ENCODE measurements at places on chromosomes 12 and 14.

GRCh38 chr12:22032732-22033131, 13.3 kb upstream of the CMAS start:
- no peak for DNase-seq

GRCh38 chr12:87311206-87311605, 718.0 kb downstream of the C12orf50 start:
- DNase-seq: no peak

DNA sequence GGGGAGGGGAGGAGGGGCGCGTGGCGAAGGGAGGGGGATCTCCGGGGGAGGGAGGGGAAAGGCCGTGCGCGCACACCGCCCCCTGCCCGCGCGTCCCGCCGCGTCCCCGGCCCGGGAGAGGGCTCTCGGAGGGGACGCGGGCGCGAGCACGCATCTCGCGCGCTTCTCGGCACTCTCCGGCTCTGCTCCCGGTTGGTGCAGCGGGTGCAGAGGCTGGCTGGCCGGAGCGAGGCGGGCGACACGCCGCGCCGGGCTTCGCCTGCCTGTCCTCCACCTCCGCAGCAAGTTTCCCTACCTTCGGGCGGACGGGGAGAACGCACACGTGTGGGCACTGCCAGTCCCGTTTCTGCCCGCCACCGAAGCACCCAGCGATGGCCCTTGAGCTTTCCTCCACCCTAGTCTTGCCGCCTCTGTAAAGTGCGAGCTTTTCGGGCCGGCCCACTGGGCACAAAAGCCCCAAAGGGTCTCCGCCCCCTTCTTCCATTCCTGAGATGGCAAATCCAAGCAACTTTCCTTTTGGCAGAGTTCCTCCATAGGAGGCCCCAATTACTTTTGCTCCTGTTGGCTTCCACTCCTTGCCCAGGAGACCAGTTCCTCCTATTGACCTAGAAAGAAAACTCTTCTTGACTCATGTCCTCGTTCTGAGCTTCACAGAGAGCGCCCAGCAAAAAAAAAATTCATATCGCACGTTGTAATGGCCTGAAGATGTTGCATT, 363 bp upstream of the CSAD start:
- DNase-seq: peak; percentile 41

GRCh38 chr12:20188930-20189653, 179.2 kb upstream of the PDE3A start:
- DNase-seq: no peak

DNA sequence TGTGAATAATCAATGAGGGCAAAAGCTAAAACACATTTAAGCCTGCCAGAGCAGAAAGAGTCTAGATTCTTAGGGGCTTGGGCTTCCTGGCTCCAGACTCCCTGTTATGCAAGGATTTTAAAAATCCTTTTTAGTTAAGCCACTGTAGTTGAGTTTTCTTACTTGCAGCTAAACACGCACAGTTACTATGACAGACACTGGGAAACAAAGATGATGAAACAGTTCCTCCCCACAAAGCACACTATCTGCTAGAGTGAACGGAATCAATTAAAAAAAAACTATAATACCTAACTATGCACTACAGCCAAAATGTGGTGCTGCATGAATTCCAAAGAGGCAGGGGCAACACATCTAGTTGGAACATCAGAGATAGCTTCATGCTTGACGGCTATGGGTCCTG, 28.2 kb downstream of the RPS6KA5 start:
- DNase-seq: no peak

DNA sequence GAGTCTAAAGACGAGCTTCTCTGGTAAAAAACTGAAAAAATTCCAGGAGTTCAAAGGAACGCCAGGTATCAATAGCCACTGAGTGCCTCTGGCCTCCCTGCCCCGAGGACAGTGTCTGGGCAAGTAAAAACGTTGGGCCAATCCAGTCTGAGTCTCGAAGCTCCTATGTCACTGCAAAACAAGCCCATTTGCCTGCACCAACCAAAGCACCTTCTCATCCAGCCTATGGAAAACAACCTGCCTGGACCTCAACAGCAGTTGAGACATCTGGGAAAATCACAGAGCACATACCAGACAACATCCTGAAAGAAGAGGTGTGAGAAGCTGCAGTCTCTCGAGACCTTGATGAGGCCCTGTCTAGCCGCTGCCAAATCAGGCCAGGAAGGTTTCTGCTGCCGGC, 56.6 kb downstream of the RNF34 start:
- no peak for DNase-seq

DNA sequence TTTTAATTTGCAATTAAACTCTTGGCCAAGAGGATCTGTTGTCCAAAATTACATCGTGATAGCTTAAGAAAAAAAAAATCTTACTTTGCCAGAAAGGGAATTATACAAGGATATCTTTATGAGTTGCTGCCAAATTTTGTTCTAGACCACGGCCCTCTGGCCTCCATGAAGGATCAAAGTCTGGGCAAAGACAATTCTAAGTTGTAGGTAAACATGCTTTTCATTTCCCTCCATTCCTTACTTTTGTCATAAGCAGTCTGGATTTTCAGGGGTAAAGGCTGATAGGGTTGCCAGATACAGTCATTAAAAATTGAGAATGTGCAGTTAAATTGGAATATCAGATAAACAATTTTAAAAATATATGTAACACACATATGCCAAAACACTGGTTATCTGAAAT, 135.1 kb downstream of the MON2 start:
- DNase-seq: no peak

GRCh38 chr12:125346362-125346761, 281.1 kb downstream of the AACS start:
- no peak for DNase-seq

DNA sequence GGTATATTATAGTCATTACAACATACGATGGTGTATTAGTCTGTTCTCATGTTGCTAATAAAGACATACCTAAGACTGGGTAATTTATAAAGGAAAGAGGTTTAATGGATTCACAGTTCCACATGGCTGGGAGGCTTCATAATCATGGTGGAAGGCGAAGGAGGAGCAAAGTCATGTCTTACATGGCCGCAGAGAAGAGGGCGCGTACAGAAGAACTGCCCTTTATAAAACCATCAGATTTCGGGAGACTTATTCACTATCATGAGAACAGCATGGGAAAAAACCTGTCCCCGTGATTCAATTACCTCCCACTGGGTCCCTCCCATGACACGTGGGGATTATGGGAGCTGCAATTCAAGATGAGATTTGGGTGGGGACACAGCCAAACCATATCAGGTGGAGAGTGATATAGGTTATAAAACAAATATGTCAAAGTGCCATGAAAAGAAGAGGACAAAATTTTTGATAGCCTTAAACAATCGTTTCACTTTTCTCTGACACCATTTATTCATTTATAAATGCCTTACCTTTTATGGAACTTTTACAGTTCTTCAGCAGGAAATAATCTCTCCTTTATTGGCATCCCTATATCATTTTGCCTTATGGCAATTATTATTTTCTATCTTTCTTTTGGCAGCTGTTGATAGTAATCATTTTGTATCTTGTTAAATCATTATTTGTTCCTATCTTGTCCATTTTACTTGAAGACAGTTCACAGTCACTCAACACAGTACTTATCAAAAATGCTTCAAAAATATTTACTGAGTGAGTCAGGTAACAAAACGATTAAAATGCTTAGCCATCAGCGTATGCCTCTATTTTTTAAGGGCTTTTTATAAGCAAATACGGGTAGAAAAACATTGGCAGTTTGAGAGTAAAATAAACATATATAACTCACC, 196.0 kb downstream of the RAD51B start:
- DNase-seq: no peak

DNA sequence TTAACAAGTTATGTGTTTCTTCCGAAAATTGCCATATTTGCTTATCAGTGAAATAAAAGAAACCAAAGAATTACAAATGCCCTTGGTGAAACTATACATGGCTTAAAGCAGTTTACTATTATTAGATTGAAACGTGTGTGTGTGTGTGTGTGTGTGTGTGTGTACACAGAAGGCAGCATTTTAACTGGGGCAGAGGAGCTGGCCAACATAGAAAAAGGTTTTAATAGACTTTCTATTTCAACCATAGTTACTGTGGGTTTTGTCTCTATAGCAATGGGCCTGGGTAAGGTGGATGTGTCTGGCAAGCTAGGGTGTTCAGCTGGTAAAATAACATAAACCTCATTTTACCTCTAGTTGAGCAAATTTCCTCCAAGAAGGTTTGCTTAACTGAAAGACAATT, 6.5 kb downstream of the PRICKLE1 start:
- DNase-seq: no peak

DNA sequence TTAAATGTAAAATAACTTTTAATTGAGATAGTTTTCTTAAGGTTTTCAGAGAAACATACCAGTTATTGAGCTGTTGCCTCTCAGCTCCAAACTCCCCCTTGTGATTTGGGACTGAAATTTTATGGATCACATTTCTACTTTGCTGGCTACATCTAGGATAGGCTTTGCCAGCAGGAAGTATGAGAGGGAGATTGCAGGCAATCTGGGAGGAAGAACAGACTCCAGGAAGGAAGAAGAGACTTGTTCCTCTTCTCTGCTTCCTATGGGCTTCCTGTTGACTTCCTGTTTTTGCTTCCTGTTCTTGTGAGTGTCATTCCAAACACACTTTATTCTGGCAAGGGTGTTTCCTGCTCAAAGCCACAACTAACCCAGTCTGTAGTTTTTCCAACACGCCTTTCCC, 312.9 kb downstream of the ITPR2 start:
- DNase-seq: no peak

DNA sequence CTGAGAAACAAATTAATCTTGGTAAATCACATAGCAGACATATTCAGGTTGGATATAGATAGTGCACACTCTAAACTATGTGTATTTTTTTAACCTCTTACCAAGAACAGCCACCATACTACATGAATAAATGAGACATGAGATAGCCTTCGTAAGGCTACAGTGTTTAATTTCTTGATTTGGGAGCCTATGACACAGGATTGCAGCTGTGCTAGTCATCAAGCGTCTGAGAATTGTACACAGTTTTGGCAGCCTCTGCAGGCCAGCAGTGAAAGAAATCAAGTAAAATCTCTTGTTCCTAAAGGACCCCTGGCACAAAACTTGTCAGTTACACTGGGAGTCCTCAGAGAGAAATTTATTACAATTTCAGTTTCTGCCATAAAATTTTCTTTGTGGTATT, 236.1 kb downstream of the C12orf50 start:
- DNase-seq: no peak

- no peak for DNase-seq
These were observed at the start of gene CPNE6 for GRCh38 chr14:24071144-24071697. CPNE6 (plus strand) TSS chr14:24071562; CDS start chr14:24072937, 1,375 bp downstream.

DNA sequence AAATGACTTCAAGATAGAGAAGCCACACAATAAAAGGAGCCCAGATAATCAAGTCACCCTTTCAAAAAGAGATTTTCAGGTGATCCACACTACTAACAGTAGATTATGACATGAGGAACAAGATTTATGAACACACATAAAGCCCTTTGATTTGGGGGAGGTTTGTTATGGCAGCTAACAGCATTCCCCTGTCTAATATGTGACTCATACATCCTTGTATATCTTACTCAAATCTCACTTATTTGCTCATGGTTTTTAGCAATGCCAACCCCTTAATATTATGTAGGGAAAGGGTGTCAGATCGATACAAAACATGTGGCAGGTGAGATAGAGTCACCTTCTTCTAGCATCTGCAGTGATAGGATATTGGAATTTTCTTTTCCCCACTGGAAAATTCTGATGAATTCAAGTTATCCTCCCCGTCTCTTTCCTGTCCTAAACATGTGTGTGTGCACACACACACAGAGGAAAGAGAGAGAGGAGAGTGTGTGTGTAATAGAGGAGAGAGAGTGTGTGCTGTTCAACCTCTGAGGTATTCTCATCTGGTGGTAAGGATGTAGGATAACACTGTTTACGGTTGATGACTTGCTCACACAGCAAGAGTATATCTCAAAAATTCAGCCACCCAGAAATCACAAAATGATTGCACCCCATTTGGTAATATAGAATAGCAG, 319.9 kb downstream of the KCNC2 start:
- DNase-seq: no peak

- DNase-seq: no peak
These were observed 52.3 kb upstream of the BCL2L14 start for GRCh38 chr12:12018454-12018853.

DNA sequence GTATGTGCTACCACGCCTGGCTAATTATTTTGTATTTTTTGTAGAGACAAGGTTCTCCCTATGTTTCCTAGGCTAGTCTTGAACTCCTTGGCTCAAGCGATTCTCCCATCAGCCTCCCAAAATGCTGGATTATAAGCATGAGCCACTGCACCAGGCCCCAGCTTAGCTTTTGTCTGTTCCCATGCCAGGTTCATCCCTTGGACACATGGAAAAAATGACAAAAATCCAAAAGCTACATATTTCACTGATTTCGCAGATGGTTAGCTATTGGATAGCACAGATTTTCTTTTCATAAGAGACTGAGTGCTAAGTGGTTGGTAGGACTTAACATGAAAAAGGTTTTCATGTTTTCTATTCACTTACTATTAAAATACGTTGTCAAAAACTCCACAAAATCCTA, 286.6 kb upstream of the KITLG start:
- no peak for DNase-seq

- DNase-seq: no peak
These were observed 5.3 kb downstream of the C2CD5 start for GRCh38 chr12:22539055-22539454.

- no peak for DNase-seq
These were observed 84.7 kb downstream of the NUAK1 start for GRCh38 chr12:106054049-106054448.

All from NCI-H1694 treated with DMSO at 0.1 percent for 48 hours (cell line).